ENCODE measurements at places on chromosomes 12 and 14.

GRCh38 chr14:75238756-75239455, 39.7 kb upstream of the FOS start:
- no peak for DNase-seq

- peak; percentile 72 for DNase-seq
Measured at GRCh38 chr14:93105362-93105761, 10.4 kb downstream of the ITPK1 start.

DNA sequence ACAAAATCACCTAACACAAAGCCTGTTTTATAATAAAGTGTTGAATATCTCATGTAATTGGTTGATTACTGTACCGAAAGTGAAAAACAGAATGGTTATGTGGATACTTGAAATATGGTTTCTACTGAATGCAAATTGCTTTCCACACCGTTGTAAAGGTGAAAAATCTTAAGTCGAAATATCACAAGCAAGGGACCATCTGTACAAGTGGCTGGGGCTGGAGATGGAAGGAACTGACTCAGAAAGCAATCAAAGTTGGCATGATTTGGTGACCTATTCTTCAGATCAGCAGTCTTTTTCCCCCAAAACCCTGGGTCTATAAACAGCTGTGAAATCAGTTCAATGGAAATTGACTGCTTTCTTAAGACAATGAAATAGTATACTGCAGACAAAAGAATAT, 3.6 kb downstream of the CBX5 start:
- no peak for DNase-seq

DNA sequence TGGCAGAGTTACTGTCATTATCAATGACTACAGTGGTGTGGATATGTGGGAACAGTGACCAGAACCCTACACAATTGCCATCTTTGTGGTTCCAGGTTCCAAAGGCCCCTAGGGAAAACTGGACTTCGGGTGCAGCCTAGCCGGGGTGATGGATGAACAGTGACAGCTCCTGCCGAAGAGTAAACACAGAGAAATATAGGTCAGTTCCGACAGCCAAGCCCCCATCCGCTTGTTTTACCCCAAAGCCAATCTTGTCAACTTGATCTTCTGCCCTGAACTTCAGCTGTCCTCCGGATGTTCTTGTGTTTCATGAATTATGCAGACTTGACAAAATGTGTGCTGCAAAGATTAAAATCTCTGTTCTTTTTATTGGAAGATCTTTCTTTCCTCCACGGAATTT, 200.4 kb upstream of the SRRM4 start:
- no peak for DNase-seq

DNA sequence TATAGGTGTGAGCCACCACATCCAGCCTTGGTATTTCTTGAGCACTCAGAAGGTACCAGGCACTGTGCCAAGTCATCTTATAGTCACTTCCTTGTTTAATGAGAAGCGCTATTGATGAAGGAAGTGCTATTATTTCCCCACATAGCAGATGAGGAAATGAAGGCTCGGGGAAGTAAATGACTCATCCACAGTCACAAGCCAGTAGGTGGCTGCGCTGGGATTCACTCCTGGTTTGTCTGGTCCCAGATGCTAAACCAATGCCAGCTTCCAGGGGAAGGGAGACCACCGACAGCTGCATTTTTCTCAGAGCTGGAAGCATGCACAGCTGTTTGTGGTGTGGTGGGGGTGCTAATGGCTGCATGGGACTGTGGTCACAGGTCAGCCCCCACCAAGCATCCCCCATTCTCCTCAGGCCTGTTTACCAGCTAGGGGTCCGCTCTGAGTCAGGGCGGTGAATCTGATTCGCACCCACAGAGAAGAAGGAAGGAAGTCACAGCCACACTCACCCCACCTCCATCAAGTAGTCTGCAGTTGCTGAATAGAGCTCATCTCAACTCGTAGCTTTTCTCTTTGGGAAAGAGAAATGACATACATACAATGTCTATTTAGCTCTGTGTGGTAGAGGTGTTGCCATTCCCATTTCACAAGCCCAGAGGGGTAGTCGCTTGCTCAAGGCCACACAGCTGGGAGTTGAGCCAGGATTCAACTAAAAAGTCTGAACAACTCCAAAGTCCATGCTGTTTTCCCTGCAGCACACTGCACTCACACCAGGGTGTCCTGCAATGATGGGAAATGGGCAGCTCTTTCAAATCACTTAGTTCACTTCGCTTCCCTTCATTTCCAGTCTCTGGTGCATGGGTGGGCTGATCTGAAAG, 6.3 kb upstream of the LTBP2 start:
- peak; percentile 30 for DNase-seq

DNA sequence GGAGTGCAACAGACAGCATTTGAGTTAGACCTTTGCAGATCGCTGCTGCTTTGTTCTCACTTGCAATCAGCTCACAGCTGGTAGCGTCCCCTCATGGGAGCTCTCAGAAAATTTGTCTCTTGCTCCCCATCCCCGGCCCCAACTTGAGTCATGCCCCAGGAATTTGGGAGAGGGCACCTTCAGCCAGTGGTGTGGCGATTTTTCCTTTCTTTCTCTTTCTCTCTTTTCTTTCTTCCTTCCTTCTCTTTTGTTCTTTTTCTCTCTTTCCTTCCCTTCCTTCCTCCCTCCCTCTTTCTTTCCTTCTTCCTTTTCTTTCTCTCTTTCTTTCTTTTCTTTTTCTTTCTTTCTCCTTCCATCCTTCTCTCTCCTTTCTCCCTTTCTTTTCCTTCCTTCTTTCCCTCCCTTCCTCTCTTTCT, 34.2 kb upstream of the MAP1LC3B2 start:
- no peak for DNase-seq

- DNase-seq: no peak
Measured at GRCh38 chr12:67442896-67443295, 173.7 kb downstream of the CAND1 start.

DNA sequence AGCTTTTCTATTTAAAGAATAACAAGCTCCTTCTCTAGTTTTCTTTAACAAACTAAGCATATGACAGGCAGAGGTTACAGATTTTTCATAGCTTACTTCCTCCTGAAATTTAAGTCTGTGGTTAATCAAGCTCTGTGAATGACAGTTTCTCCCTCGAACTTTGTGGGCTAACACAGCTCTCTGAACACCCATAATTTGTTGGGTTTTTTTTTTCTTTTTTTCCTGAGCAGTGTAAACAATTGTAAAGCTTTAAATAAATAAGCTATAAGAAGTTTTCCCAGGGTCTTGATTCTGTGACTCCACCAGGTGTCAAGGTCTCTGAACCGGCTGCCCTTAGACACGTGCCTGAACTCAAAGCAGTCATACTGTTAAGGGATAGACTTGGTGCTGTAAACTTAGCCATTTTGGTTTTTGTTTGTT, 128.1 kb upstream of the AMIGO2 start:
- DNase-seq: peak; percentile 86

- no peak for DNase-seq
Measured at GRCh38 chr12:132500142-132500855, 10.3 kb downstream of the FBRSL1 start.

DNA sequence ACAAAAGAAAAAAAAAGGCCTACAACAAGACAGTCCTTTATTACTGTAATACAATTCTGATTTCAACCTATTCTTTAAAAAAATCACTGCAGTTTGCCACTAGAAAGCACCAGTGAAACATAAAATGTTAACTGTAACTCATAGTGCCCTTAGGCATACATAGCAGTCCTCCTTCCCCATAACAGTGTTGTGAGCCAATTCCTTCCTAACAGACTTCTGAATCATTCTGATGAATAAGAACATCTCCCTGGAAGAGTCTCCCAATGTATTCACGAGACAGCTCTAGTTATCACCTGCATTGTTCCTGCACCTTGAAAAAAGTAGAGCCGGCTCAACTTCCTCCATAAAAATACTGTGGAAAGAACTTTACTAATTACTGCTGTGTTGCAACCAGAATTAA, 213.6 kb upstream of the FSCB start:
- DNase-seq: no peak

- DNase-seq: no peak
Measured at GRCh38 chr14:100348784-100349685, 25.9 kb downstream of the SLC25A47 start.

GRCh38 chr12:63940310-63941005, 96.0 kb downstream of the SRGAP1 start:
- DNase-seq: peak; percentile 8

- no peak for DNase-seq
Measured at GRCh38 chr12:128581321-128581761, 242.4 kb downstream of the SLC15A4 start.

DNA sequence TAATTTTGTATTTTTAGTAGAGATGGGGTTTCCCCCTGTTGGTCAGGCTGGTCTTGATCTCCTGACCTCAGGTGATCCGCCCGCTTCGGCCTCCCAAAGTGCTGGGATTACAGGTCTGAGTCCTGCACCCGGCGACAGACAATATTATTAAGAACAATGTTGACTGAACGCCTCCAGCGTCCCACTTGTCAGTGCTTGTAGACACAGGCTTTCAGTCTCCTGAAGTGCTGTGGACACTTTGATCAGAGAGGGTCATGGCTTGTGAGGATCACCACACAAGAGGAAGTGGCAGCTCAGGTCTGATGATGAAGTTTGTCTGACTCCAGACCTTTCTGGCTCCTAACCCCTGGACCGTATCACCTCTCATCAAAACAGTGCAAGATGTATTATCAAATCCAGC, 114.6 kb downstream of the CHST11 start:
- DNase-seq: no peak

DNA sequence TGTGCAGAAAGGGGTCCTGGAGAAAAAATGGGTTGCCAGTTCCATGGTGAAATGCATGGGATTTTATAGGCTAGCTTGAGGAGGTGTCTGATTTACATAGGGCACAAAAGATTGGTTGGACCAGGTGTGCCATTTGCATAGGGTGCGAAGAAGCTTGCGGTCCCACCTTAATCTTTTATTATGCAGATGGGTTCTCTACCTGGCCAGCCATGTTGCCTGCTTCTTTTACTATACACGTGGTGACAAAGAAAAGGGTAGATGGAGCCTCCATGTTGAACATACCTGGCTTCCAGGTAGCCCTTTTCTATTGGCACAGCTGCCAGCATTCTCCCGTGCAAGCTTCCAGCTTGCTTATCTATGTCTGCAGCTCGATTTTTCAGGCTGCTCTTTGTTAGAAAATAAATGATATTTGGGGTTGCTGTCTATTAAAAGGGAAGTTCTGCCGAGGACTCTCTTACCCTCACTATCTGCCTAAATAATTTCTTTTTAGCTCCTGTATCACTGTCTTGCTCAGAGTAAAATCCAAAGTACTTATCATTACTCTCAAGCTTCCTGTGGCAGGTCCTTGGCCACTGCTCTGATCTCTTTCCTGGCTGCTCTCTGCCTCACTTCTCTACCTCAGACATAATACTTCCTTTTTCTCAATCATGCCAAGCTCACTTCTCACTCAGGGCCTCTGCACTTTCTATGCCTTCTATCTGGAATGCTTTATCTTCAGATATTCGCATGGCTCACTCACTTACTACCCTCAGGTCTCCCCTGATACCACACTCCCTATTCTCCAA, 216.0 kb upstream of the DAAM1 start:
- peak; percentile 10 for DNase-seq

- DNase-seq: no peak
Measured at GRCh38 chr12:8712572-8712971, 14.8 kb downstream of the RIMKLB start.

GRCh38 chr12:118188690-118189371, 52.9 kb downstream of the PEBP1 start:
- no peak for DNase-seq

DNA sequence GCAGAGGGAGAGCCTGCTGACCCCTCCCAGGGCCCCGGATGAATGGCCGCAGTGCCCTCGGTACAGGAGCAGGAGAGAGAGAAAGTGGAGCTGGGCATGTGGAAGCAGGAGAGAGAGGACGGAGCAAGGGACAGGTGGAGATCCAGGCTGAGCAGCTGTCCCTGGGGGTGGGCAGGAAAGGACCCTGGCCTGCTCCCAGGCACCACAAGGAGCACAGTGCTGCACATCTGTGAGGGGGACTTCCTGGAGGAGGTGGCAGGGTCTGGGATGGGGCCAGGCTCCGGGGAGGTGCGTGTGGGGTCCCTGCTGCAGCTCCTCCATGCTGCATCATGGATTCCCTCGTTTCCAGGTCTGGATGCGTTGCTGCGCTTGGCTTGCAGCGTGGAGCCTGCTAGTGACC, 13.0 kb upstream of the DLK1 start:
- no peak for DNase-seq

GRCh38 chr12:51812871-51813270, 35.6 kb downstream of the FIGNL2 start:
- DNase-seq: no peak

DNA sequence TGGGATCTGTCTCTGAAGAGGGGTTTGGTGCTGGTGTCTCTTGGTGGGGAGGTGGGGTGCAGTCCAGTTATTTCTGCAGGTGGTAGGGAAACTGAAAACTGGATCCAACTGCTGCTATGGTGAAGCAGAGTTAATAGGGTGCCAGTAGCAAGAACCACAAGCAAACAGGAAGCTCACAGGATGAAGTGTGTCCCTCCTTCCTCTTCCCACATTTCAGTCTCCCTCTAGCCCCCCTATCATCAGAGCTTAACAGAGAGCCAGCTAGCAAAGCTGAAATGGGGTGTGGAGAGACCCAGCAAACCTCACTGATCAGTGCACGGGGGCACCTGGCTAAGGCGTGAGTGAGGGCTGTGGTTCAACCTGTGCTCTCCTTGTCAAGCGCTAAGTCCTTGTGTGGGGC, 69.1 kb upstream of the C12orf71 start:
- no peak for DNase-seq
